ENCODE measurements at places on chromosomes 4 and X.

DNA sequence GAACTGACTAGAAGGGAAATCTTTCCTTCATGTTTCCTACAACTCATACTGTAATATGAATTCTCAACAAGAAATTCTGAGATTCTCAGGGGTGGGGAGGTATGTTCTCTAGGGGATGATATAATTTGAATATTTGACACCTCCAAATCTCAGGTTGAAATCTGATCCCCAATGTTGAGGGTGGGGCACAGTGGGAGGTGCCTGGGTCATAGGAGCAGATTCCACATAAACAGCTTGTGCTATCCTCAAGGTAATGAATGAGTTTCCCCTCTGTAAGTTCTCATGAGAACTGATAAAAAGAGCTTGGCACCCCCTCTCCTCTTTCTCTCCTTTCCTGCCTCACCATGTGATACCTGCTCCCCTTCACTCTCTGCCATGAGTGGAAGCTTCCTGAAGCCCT is 21.5 kb downstream of the FBXW7 start:
- DNase-seq: no peak

- DNase-seq: no peak
Observed at GRCh38 chrX:135308345-135308855, 880 bp upstream of the ETDC start.

GRCh38 chrX:32045149-32045548 is 973.3 kb upstream of the FTHL17 start:
- no peak for DNase-seq

- no peak for DNase-seq
Observed at GRCh38 chr4:26325191-26325590, 4.4 kb downstream of the RBPJ start.

GRCh38 chrX:144637731-144638130 is 609.6 kb upstream of the SPANXN1 start:
- DNase-seq: no peak

GRCh38 chr4:125951261-125951887 is 636.6 kb downstream of the FAT4 start:
- no peak for DNase-seq

DNA sequence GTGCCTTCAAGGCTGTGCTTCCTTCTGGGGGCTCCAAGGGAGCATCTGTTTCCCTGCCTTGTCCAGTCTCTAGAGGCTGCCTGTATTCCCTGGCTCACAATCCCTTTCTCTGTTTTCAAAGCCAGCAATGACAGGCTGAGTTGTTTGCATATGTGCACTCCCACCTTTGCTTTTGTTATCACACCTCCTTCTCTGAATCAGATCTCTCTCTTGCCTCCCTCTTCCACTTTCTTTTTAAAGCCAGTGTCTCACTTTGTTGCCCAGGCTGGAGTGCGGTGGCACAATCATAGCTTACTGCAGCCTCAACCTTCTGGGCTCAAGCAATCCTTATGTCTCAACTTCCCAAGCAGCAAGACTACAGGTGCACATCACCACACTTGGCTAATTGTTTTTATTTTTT is 37.1 kb upstream of the LEF1 start:
- DNase-seq: no peak

DNA sequence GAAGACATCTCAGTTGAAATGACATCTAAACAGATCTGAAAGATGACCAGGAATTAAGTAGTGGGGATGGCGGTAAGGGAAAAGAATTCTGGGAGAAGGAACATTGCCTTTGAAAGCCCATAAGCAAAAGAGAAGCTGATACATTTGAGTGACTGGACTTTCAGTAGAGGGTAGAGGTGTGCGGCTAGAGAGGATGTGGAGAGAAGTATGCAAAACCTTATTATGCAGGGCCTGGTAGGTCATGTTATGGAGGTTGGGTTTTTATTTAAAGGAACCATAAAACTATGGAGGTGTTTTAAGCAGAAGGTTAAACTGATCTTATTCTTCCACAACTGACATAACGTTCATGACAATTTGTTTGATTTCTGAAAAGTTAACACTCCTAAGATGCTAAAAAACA is 36.3 kb downstream of the RPS6KA3 start:
- DNase-seq: no peak

- DNase-seq: no peak
Observed at GRCh38 chr4:181748581-181748980, 494.6 kb upstream of the TENM3 start.

DNA sequence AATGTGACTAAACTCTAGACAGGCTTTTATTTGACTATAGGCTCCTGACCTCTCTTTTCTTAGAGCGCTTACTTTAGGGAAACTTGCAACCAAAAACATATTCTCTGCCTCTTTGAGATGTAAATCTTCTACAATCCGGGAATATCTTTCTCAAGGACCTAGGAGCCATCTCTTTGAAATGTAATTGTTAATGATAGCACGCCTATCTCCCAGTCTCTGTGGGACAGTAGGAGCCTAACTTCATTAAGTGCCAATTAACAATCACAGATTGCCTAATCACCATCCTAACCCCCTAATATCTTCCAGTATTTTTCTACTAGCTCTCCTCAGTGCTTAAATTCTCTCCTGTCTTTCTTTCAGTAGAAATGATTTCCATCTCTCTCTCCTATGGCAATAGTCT is 628.6 kb downstream of the DMD start:
- DNase-seq: no peak

DNA sequence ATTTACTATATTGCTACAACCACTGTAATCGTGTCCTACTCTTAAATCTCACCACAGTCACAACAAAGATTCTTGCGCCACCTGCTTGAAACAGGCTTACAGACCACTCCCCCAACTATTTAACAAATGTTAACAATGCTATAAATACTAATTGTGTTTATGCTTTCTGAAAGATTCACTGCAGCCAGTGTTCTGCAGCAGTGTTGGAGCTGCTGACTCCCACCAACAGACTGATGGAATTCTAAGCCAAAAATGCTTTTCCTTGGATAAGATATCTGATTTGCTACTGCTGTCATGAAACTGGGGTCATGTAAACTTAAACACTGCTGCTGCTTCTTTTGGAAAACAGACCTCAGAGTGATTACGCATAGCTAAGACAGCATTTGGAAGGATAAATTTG is 244.2 kb upstream of the MAB21L2 start:
- DNase-seq: no peak

- DNase-seq: no peak
Observed at GRCh38 chr4:26152056-26152455, 168.8 kb upstream of the RBPJ start.

Data from occipital lobe (tissue), 3 donors.